C1 segment of cervical spinal cord (tissue), 14 donors: ENCODE measurements at places on chromosomes 6 and 20.

GRCh38 chr6:13396241-13396792 lies 68.0 kb upstream of the TBC1D7 start:
- no peak for DNase-seq

- no peak for DNase-seq
These were observed 97.0 kb downstream of the FOXF2 start for GRCh38 chr6:1486387-1486786.

DNA sequence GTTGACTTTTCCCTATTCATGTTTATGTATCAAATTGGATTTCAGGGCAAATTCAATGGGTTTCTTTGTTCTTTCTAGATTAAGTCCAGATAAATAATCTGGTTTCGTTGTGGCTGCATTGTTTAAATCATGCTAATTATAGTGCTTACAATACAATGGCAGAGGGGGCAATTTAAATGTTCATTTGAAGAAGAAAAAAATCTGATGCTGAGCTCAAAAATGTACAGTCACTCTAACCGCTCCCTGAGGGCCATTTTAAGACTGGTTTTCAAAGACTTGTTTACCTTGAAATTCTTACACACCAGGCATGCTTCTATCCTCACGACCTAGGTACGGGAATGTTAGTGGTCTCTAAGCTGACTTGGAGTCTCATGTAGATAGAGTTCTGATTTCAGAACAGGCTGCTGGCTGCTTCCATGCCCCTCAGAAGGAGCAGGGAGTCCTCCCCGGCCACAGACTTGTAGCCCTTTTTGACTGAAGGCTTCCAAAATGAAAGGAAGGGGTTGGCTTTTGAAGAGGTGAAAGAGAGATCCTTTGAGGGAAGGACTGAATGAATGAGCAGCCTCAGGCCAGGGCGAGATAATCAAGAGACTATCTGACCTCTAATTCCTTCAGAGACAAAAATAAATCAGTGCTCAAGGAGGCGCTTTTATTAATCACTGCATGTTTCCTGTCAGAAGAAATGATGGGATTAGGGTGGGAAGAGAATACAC lies 86.1 kb upstream of the ZNF217 start:
- peak; percentile 3 for DNase-seq

DNA sequence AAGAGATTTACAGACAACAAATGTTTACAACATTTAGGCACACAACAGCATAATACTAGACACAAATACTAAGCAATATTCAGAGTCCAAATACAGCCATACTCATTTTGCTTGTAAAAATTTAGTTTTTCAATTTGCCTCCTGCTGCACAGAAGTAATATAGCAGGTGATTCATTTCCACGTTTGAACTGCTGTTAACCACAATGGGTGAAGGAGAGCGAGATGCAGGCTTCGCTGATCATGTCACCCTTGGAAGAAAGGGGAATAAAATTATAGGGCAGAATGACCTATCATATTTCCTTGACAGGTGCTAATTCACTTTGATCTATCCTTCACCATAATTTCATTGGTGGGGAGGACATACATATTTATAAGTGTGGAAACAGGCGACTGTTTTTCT lies 643.8 kb upstream of the AGPAT4 start:
- no peak for DNase-seq

GRCh38 chr6:63705707-63706106 lies 70.1 kb downstream of the PHF3 start:
- DNase-seq, result no peak

DNA sequence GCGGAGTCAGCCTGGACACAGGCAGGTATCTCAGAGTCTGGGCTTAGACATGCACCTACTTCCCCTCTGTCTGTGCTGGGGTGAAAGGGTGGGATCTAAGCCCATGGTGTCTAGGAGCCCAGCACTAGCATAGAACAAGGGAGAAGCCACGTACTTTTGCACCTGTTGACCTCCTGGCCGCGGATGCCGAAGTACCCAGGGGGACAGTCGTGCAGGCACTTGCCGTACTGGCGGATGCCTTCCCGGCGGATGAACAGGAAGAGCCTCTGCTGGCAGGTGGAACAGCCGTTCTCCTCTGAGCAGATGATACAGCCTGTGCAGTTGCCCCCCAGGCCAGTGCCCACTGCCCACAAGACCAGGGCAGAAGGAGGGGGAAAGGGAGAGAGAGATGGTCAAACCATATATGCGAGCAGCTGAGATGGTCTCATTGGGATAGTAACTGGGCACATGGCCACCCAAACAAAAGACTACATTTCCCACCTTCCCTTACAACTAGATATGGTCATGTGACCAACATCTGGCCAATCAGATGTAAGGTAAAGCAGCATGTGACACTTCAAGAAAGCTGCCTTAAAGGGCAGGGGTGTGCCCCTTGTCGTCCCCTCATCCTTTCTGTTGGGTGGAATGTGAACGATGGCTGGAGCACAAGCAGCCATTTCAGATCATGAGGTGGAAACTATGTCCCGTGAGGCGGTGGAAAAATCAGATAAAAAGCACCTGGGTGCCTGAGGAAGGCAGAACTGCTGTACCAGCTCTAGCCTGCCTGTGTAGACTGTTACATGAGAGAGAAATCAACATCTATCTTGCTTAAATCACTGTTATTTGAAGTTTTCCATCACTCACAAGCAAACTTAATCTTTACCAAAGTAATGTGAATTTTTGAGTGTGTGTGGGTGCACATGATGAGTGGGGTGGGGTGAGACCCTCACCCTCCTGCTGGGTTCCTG lies 34.0 kb downstream of the RSPO4 start:
- DNase-seq, result no peak

DNA sequence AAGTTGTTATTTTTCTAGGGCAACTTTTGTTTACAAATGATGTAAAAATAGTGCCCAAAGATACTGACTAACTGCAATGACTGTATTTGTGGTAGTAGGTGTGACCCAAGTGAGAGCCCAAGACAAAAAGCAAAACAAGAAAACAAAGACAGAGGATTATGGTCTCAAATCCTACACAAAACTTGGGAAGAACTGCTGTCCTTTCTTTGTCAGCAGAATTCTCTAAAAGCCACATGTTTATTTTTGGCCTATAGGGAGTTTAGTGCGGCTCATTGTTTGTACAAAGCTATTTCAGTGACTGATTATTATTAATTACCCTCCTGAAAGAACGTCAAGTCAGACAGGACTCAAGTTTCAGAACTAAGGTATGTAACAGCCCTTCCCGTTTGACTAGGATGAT lies 509.2 kb upstream of the SLC35B3 start:
- no peak for DNase-seq

DNA sequence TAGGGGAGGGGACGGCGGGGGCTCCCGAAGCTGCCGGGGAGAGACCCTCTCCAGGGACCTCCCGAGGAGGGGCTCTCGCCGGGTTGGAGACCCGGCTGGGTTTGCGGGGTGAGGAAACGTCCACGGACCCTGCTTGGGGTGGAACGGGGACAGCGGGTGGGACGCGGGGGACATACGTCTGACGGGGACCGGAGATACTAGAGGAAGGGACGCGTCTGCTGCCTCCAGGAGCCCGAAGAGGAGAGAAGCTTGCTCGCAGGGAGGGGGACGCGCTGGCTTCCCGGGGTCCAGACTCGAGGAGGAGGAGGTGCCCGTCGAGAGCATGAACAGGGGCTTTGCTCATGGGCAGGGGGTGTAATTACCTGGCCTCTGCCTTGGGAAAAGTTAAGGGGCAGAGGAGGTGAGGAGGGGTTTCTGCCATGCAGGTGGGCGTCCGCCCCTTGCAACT lies 593 bp downstream of the DNMT3B start:
- DNase-seq, result no peak

DNA sequence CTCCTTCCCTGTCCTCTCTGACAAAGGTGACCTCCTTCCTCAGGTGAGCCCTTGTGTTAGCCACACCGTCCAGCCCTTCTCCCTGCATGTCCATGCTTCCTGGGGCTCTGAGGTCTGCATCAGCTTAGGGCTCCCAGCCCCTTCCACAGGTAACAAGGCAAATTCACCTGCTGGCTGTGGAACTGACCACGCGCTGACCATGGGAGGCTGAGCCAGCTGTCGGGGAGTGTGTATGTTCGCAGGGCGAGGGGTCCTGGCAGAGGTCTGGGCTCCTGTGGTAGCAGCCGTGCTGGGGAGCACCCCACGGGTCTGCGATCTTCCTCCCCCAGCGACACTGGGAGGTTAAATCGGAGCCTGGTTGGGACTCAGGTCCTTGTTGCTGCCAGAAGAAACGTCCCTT lies 136.7 kb downstream of the PHACTR3 start:
- DNase-seq, result no peak

- no peak for DNase-seq
These were observed 143.8 kb downstream of the DOK5 start for GRCh38 chr20:54619181-54619580.

DNA sequence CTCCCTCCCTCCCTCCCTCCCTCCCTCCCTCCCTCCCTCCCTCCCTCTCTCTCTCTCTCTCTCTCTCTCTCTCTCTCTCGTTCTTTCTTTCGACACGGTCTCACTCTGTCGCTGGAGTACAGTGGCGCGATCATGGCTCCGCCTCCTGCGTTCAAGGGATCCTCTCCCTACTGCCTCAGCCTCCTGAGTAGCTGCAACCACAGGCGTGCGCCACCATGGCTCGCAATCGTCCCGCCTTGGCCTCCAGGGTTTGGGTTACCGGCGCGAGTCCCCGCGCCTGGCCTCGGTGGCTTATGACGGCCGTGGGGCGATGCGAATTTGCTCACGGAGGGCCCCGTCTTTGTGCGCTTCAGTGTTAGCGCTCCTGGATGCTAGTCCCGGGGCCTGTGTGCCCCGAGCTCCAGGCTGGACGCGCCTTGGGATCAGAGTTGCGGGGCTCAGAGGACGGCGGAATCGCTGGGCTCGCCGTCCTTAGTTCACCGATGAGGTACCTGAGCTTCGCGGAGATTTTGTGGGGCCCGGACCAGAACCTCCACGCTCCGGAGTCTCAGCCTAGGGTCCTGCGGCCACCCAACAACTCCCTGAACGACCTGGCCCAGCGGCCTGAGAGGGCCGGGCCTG lies 45.2 kb downstream of the MCUR1 start:
- no peak for DNase-seq

- DNase-seq, result no peak
These were observed 81.8 kb upstream of the GPR6 start for GRCh38 chr6:109896341-109896740.

- no peak for DNase-seq
These were observed 201.9 kb downstream of the PLCB4 start for GRCh38 chr20:9270831-9271230.

DNA sequence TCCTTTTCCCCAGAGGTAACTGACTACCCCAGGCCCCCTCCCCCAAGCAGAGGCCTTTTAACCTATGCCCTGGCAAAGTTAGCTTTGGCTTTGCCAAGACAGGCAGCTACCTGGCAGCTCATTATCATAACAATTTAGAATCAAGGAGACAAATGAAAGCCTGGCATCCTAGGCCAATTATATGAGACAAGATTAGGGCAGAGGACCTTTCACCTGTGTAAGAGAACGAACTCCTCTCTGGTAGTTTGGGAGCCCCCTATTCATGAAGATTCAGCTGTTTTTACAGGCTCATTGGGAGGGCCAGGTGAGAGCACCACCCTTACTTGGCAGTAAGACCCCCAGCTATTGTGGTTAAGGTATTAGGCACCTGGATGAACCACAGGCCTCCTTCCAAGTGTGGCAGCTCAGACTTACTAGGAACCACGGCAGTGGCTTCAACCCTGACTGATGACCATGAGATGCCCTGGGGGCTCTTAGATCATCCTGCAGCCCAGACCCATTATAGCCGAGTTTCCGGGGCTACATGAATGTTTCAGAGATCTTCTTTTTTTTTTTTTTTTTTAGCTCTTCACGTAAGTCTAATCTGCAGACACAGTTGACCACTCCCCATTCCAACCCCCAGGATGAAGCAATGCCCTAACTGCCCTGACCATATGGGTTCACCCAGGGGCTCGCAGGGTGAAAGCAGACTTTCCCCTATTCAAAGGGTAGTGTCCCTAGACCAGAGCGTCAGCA lies 56.2 kb downstream of the RAB44 start:
- no peak for DNase-seq

GRCh38 chr6:64838726-64839125 lies 868.3 kb downstream of the EYS start:
- no peak for DNase-seq

GRCh38 chr20:4708856-4709255 lies 12.9 kb upstream of the PRND start:
- DNase-seq, result no peak

DNA sequence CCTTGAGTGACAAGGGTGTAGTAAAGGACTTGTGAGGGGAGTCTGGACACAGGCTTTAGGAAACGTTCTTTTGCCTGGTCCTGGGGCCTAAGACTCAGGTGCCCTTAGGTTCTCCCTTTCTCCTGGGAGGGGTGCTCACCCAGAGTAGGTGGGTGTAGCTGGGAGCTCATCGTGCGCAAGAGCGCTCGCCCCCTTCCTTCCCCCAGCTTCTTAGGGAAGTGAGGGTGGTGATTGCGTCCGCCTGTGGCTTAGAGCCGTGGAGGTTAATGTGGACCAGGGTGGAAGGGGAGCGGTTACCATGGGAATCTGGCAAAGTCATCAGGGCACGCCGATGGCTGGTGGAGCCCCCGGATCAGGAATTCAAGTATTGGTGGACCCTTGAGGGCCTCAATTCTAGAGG lies 3.3 kb upstream of the AARS2 start:
- DNase-seq, result no peak

GRCh38 chr20:18802012-18802634 lies 11.5 kb upstream of the SCP2D1 start:
- DNase-seq, result no peak

DNA sequence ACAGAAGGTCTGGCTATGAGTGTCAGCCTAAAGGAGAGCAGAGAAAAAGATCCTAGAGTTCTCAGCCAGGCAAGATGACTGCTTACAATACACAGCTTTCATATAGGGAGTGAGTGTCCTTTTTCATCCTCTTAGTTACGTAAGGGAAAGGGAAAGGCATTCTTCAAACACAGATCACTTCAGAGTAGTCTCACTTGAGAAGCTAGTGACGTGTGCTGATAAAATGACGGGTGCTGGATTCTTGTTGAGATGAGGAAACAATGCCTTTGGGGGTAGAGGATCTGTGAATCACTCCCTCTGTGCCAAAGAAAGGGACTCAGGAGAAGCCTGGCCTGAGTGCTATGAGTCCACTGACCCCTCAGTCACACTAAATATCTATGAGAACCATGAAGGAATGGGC lies 117.3 kb downstream of the QRSL1 start:
- no peak for DNase-seq

- DNase-seq, result no peak
These were observed 6.3 kb upstream of the SIRPA start for GRCh38 chr20:1888796-1889463.

GRCh38 chr6:154632119-154632518 lies 101.1 kb upstream of the SCAF8 start:
- no peak for DNase-seq

DNA sequence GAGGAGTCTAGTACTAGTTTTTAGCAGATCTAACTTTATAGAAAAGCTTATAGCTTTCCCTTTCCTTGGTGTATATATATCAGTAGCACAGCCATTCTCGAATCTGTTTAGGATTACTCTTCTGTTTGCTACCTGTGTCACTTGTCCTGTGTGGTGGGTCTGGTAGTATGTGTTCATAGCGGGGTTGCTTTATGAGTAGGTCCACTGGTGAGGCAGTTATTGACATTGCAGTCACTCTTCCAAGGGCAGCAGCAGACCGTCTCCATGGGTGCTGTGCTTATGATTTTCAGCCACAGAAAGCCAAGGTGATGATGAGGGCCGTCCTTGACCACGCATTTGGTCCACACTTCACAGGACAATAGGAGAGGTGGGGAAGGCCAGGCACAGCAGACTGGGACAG lies 171.5 kb downstream of the CDKAL1 start:
- no peak for DNase-seq
